HL-60 (cell line): ENCODE measurements at places on chromosomes 2 and 18.

- DNase-seq = peak; percentile 32
Observed at GRCh38 chr2:215831296-215831913, 181.9 kb downstream of the MREG start.

- no peak for DNase-seq
Observed at GRCh38 chr18:59718108-59718463, 20.9 kb upstream of the CCBE1 start.

DNA sequence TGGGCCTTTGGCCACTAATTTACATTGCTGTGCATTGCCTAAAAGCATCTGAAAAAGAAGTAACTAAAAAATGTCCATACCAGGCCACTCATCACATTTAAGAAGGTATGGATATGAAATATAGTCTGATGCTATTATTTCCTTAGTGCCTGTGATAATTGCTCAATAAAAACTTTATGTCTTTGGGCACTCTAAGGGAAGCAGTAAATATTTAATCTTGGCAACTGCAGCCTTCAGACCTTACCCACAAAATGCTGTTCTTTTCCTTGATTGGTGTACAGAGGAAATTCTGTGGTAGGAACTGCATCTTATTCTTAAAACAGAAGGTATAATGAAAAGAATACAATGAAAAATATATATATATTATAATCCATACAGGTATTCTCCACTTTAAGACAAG is 125.8 kb upstream of the RASGRP3 start:
- DNase-seq = no peak

DNA sequence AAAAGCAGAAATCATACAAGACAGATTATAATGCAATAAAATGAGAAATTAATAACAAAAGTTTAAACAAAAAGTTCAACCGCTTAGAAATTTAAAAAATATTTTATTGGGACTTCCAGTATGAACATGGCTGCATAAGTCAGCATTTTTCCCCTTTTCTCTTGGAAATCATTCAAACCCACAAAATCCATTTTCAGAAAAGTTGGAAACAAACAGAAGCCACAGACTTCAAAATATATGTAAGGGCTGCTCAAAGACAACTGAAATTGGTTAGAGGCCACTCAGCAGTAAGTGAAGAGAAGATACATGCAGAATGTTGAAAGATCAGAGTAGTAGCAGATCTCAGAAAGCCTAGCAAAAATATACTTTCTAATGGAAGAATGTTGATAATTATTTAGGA is 194.0 kb downstream of the DYSF start:
- DNase-seq = no peak

DNA sequence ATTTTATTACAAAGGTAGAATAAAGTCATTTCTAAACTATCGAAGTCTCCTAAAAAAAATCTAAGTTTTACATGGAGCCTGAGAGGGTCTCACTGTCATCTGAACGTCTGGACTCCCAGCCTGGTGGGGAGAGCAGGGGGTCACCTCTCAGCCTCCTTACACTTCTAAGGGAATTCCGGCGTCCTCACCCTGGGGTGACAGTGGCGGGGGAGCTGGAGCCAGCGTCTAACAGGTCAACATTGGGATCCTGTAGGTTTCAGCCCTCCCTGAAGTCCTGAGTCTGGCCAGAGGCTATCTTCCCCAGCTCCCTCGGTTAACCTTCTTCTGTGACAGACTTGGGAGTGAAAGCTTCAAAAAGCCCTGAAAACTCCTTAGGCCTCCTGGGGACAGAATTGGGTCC is 34.6 kb upstream of the GLI2 start:
- DNase-seq = no peak

DNA sequence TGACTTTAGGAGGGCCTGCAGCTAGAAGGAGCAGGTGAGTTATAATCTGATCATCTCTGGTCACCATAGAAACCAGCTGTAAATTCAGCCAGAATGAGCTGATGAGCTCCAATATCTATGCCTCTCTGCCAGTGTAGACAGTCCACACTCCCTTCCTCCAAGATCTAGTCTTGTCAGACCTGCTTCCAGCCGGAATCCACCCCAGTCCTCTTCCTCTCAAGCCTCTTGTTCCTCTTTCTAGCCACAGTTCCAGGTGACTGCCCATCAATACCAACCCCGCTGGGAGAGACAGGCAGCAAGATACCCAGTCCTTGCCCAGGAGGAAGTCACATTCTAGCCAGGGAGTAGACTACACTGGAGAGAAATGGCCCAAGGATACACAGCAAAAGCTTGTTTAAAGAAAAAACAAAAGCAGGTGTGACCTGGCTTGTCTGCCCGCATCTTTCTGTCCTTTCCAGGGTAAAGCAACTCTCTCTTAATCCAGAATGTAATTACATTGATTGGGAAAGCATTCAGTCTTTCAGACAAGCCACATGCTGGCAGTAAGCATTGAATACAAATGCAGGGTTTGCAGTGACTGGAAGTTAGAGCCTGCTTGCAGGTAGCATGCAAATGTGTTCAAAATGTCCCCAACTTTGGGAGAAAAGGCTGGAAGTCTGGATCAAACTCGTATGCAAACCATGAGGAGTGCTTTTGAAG is 9.0 kb upstream of the SLC35F6 start:
- DNase-seq = peak; percentile 39

DNA sequence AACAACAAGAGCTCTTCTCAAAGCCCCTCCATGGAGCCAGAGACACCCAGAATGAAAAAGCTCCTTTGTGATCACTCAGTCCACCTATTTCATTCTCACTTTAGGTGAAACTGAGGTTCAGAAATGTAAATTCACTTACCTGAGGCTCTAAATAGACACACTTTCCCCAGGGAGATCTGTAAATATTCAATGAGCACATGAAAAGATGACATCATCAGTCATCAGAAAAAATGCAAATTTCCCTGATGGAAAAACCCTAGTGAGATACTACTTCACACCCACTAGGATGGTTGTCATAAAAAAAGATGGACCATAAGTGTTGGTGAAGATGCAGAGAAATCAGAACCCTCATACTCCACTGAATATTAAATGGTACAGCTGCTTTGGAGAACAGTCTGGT is 339.2 kb downstream of the EN1 start:
- no peak for DNase-seq

GRCh38 chr2:30315391-30316063 is 84.2 kb downstream of the LBH start:
- no peak for DNase-seq

DNA sequence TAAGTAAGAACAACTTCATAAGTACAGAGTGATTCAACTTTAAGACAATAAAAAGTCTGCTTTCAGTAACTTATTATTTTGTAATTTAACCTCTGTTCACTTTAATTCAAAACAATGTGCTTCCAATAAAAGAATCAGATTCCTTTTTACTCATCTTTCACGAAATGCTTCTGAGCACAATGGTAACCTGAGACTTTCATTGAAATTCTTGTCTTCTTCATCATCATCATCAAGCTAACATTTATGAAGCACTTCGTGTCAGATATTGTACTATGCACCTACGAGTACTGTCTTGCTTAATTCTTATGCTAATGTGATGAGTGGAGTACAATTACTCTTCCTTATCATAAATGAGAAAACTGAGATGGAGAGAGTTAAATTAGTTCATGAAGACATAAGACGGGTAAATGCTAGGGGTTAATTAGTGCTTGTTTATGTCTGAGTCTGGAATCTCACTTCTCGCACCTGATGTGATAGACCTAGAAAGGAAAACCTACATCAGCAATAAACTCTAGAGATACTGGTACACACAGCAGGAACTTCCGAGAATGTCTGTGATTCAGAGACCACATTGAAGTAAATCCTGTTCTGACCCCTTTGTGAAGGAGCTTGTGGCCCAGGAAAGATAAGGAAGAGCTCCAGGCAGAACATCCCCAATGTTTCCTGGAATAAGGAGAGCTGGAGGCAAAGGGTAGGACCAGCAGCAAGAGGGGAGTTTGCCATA is 227.6 kb upstream of the ETAA1 start:
- no peak for DNase-seq

- DNase-seq = no peak
Observed at GRCh38 chr2:222297600-222297935, 1.2 kb downstream of the PAX3 start.

- DNase-seq = no peak
Observed at GRCh38 chr2:210392469-210392881, 77.5 kb upstream of the MYL1 start.

DNA sequence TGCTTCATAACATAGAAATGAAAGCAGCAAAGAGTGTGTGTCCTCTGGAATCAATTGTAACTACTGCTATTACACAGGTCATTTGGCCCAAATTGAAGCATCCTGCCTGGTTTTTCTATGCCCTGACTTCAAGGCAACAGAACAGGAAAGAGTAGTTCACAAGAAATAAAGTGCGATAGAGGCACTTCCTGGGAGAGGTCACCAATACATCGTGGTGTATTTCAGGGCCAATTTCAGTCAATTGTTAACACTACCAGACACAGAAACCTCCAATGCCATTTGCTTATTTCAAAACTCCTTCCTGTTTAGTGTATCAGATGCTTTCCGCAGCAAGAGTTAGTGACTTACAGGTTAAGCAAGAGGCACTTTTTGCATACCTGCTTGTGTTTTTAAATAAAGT is 292.1 kb downstream of the ETAA1 start:
- DNase-seq = no peak

DNA sequence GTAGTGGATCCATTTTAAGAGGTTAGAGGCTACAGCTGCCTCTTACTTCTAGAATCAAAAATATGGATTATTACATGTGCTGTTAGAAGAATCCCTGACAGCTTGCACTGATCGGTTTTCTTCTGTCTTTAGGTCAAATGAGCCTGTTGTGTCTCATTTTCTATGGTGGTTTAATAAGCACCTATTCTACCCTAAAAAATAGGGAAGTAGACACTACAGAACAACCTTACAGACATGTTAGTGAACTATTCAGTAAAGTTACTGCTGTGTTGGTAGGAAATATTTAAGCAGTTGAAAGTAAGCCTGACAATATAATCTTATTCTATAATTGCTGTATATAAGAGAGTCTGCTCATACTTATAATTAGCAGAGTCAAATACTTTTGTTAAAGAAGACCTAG is 168.5 kb upstream of the NOSTRIN start:
- no peak for DNase-seq

- DNase-seq = no peak
Observed at GRCh38 chr18:56326336-56327072, 311.9 kb downstream of the TXNL1 start.

GRCh38 chr2:112541315-112542122 is 746 bp upstream of the POLR1B start:
- peak; percentile 79 for DNase-seq

DNA sequence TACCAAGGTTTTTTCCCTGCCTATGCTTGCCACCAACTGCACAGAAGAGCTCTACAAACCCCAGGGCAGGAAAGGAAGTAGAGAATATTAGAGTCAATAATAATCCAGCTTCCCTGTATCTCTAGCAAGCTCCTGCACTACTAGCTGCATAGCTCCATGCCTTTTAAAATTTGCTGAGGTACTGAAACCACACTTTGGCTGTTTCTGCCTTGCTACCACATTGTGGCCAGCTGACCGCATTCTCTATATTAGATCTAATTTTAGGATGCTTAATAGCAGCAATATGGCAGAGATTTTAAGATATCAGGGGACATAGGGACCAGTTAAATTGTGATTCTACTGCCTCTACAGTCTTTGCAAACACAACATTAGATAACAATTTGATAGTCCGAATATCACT is 534.6 kb downstream of the MBD2 start:
- DNase-seq = no peak

GRCh38 chr18:4672162-4672561 is 217.1 kb upstream of the DLGAP1 start:
- no peak for DNase-seq

DNA sequence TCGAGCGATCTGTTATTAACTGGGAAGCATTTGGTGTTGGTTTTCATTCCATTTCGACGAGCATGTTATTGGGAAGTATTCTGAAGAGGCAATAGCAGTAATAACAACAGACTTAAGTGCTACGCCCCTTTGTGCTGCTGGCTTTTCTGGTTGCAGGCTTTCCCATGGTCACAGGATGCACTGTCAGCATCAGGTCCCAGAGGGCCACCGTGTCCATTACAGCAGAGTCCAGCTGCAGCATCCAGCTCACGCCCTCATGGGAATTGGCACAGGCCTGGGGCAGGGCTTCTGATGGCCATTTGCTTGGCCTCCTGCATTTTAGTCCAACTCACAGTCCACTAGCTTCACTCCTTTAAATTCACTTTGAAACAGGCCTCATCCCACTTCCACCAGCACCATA is 44.4 kb downstream of the BCL2L11 start:
- DNase-seq = no peak

- no peak for DNase-seq
Observed at GRCh38 chr18:22337833-22338232, 79.9 kb downstream of the CTAGE1 start.

GRCh38 chr2:130376433-130377293 is 20.8 kb downstream of the PTPN18 start:
- no peak for DNase-seq

DNA sequence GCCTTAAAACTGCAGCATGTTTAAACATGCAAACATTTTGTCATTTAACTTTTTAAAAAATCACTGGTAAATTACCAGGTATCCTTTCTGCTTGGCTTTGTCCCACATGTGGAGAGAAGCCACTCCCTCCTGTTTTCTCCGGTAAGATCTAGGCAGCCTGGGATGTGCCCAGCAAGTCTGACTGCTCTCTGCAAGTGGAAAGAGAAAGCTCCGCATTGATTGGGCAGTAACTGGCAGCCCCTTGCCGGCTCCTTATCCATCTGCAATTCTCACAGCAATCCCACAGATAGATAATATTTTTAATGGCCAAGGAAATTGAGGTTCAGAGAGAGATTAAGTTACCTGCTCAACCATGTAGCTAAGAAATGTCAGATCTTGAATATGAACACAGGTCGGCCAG is 136.1 kb downstream of the TMEM200C start:
- no peak for DNase-seq

DNA sequence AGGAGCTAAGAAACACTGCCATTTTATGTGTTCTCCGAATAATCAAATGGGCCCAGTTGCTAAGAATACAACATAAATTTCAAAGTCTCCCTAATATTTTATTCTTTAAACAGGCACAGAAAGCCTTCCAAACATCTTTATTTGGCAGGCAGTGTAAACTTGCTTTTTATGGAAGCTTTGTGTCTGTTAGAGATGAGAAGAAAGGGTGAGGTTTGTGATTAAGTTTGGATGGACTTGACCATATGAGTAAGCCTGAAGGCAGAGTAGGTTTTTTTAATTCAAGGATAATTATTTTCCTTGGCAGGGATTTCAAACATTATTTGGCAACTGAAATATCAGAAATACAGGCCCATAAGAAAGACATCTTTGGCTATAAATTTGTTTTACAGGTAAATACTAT is 62.9 kb downstream of the COX7A2L start:
- DNase-seq = no peak

GRCh38 chr2:122754561-122754960 is 999.1 kb downstream of the TSN start:
- DNase-seq = peak; percentile 77

GRCh38 chr2:112321375-112322320 is 46.3 kb downstream of the ZC3H6 start:
- DNase-seq = no peak

GRCh38 chr2:126467367-126468054 is 188.4 kb upstream of the GYPC start:
- DNase-seq = no peak

GRCh38 chr18:58180738-58181353 is 136.8 kb downstream of the NEDD4L start:
- DNase-seq = peak; percentile 39

- DNase-seq = no peak
Observed at GRCh38 chr2:46610021-46610420, 130.7 kb downstream of the TMEM247 start.

- peak; percentile 29 for DNase-seq
Observed at GRCh38 chr2:2328848-2329247, 2.2 kb downstream of the MYT1L start.
